ENCODE measurements at places on chromosomes 2 and 18. TPM values are rescaled to one million over a fixed set of nuclear protein-coding genes. Genes with fewer than 3 reads are reported as not detected.

The COLEC12 gene
- 79.5 TPM for total RNA-seq

The SLC35G4 gene
- total RNA-seq = not detected

The B4GALT6 gene
- 2.5 TPM for total RNA-seq

The SERPINE2 gene
- 786 TPM for total RNA-seq

The MAP3K19 gene
- total RNA-seq = not detected
